ENCODE measurements at places on chromosomes 12 and 14.

GRCh38 chr12:57097554-57097835 lies 8.6 kb downstream of the NAB2 start:
- no peak for DNase-seq

DNA sequence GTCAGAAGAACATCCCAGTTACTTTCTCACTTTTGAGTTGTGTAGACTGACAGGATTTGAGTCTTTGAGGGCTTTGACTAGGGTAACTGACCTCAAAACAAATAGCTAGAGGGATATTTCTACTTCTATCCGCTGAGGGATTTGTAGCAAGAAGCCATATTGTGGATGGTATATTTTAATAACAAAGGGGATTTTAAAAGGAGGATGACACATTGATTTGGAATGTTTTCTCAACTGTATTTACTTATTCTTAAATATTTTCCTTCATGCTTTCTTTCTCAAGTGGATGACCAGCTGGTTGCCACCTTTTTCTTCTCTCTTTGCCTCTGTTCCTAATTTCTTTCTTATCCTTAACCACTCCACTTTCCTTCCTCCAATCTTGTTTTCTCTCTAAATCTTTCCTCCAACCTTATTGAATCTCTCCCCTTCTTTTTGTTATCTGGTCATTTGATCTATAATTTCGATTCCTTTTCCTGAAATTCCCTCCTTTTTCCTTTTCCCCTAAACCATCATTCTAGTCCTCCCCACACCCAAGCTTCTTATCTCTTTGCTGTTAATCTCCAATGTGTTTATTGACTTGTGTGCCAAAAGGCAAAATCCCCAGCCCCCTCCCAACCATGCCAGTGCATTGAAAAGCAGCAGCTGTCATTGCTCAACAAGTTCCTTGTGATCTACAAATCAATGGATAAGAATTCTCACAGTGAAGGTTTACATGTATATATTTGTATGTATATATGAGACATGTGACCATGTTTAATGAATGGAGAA lies 411.6 kb downstream of the RAD51B start:
- DNase-seq = no peak

- no peak for DNase-seq
Observed at GRCh38 chr12:131673888-131674257, 37.0 kb upstream of the SFSWAP start.

- peak; percentile 84 for DNase-seq
Observed at GRCh38 chr12:132444957-132445883, 44.7 kb upstream of the FBRSL1 start.

DNA sequence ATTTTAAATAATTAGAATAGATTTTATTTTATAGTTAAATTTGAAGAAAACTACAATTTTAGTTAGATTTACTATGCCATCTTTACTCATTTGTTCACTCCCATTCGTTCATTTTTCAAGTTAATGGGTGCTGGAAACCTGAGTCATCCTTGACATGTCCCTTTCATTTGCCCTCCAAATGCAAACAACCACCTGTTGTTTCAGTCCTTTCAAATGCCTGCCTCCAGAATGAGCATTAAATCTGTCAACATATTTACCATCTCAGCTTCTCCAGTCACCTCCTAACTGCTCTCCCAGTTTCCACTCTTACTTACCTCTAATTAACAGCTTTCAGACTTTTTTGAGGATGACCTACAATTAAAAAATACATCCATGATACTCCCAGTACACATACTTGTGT lies 375.5 kb downstream of the RAD51B start:
- no peak for DNase-seq

DNA sequence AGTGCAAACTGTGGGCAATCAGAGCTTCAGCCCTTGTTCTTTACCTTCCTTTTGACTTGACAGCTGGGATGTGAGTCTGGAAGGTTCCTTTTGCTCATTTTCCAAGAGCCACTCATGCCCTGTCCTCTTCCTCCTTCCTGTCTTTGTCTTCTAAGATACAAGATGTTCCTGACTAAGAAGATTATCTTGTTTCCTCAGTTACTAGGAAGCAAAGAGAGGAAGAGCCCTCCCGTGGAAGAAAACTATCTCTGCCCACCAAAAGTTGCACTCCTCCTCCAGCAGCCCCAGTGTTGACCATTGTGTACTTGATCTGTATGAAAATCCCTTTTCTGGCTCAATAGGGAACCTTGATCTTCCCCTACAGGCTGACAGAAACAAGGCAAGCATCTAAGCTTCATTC lies 138.0 kb downstream of the C12orf75 start:
- no peak for DNase-seq

DNA sequence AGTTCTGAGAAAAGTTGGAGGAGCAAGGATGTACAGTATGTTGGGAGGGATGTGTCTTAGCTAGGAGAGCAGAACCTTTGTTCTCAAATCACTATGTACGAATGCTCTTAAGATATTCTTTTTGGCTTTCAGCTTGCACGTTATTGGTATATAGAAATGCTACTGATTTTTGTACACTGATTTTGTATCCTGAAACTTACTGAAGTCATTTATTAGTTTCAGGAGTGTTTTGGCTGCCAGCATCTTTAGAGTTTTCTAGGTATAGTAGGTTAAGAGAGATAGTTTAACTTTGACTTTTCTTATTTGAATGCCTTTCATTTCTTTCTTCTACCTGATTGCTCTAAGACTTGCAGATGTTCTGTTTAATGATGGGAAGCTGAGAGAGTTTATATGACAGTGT lies 442.8 kb upstream of the FBXO33 start:
- no peak for DNase-seq

GRCh38 chr12:6684609-6685008 lies 4.6 kb downstream of the ZNF384 start:
- peak; percentile 39 for DNase-seq

DNA sequence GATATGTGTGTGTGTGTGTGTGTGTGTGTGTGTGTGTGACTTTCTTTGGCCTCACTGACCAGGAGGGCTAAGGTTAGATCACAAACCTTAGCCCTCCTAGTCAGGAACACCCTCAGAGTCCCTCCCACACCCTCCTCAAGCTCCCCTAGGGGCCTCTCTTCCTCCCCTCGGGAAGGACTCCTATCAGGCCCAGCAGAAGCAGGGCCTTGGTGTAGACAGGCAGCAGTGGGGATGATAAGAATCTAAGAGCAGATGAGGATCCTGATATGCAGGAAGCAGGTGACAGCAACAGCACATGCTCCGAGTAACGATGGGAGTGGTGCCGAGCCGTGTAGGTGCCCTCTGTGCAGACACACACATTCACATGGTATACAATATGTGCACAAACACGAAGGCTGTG lies 20.7 kb downstream of the PLEK2 start:
- no peak for DNase-seq

DNA sequence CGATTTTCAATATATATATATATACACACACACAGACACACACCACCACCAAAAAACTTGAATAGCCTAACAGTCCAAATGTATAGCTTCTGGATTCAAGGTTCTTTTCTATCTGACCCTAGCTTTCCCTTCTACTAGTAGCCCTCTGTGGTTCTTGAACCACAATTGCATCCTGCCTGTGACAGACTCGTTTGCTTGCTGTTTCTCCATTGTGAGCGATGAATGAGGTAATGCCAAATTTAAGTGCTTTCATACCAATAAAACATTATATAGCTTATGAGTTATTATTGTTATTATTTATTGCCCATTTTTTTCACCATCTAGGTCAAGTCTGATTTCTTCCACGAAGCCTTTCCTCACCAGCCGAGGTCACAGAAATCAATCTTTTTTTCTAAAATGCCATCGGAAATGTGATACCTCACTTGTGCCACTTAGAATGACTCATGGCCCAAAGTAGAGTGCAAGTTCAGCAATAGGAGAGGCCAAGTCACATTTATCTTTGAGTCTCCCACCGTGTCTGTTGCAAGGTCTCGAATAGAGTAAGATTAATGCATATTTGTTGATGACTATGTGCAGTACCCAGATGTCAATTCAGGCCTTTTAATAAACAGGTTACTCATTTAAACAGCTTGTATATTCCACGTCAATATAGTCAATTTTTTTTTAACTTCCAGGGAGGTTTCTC lies 1015.8 kb upstream of the SEL1L start:
- no peak for DNase-seq

DNA sequence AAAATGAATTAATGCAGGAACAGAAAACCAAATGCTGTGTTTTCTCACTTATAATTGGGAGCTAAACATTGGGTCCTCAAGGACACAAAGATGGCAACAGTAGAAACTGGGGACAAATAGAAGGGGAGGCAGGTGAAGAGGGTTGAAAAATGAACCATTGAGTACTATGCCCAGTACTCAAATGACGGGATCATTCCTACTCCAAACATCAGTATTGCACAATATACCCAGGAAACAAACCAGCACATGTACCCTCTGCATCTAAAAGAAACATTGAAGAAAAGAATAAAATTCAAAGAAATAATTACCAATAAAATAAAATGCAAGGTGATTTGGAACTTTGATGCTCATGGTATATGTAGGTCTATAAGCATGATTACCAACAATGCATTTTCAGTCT lies 110.8 kb downstream of the LMO3 start:
- DNase-seq = no peak

- no peak for DNase-seq
Observed at GRCh38 chr12:108720757-108721514, 10.4 kb downstream of the CORO1C start.

GRCh38 chr14:32491416-32492016 lies 162.4 kb downstream of the AKAP6 start:
- DNase-seq = no peak

GRCh38 chr14:86057018-86057667 lies 527.2 kb downstream of the FLRT2 start:
- DNase-seq = peak; percentile 14

- DNase-seq = no peak
Observed at GRCh38 chr12:109121346-109121880, 5.0 kb downstream of the ACACB start.

DNA sequence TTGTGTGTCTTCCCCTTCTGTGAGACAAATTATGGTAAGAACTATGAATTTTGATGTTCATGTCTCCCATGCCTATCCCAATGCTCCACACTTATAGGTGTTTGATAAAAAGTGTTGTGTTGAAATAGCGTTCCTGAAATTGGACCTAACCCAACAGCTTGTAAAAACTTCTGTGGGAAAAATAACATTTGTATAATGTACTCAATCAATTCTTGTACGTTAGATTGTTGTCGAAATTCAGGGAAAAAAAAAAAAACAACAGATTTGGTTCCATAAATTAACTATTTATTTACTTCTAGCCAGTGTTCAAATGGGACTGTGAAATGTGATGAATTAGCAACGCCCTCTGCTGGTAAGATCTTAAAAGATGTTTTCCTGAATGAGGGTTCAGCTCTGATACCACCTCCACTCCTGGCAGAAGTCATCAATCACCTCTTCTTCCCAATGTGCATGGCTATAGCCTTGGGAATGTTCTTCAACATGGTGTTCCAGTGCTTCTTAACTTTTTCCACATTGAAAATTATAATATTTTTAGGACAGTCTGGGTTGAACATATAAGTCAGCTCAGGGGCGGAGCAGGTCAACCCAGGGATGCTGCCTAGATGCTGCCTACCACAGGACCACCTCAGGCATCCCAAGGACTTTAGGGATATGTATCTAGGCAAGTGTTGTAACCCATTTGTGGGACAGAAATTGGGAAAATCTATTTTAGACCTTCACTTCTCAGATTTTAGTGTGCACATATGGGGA lies 170.6 kb downstream of the OTOGL start:
- no peak for DNase-seq

DNA sequence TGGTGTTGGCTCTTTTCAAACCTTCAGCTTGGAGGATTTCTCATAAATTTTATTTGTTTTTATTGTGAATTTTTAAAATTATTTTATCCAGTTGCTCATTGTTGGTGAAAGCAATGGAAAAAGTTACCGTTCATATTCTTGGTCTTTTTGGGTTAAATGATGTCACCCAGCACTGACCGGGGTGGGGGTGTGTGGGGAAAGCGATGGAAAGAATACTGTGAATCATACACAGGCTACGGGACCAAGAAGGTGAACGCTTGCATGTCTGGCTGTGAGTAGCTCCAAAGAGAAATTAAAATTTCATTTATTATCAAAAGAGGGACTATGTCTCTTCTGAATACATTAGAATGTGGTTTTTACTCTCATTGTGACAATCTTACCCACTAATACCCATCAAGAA lies 430.1 kb downstream of the AEBP2 start:
- no peak for DNase-seq

DNA sequence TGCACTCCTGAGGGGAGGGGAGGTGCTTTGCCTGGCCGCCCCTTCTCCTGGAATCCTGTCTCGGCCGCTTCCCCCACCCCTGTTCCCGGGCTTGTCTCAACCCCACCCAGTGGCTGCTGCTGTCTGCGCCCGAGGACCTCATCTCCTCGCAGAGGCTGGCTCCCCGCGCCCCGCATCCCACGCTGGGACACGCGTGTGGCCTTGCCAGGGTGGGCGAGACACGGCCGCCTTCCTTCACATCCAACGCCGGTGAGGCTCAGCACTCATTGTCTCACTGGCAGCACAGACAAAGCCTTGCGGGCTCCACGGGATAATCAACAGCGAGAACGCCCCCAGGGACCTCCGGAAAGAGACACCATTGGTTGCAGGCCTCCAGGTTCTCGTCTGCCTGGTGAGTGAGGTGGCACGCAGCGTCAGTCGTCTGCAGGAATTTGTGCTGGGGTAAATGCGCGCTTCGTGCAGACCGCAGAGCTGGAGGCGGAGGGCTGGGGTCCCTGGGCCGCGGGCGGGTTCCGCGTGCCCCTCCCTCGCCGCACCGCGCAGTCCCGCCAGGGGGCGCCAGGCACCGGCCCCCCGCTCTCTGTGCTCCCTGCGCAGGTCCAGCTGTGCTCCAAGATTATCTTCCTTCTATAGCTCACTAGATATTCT lies 26.8 kb downstream of the CCDC177 start:
- DNase-seq = no peak

GRCh38 chr14:92774572-92774971 lies 19.5 kb upstream of the GOLGA5 start:
- no peak for DNase-seq

- peak; percentile 99 for DNase-seq
Observed at GRCh38 chr12:108731866-108732461, 646 bp upstream of the CORO1C start.

GRCh38 chr12:2039034-2039433 lies 13.8 kb upstream of the CACNA1C start:
- DNase-seq = no peak

- no peak for DNase-seq
Observed at GRCh38 chr14:64841772-64842750, 37.6 kb downstream of the SPTB start.

GRCh38 chr12:42921741-42922504 lies 332.4 kb upstream of the PRICKLE1 start:
- DNase-seq = no peak

DNA sequence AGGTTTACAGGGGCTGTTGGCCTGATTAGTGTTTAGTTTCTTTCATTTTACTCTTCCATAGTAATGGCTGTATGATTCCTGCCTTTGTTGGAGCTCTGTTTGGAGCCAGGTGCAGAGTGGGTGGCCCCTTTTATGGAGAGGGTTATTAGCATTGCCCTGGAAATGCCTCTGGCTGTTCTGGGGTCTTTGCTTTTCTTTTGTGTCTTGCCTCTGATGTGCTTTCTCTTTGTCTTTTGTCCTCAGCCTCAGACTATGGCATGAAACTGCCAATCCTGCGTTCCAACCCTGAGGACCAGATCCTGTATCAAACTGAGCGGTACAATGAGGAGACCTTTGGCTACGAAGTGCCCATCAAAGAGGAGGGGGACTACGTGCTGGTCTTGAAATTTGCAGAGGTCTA lies 6.9 kb downstream of the MLEC start:
- DNase-seq = no peak

- no peak for DNase-seq
Observed at GRCh38 chr12:18054925-18055619, 34.9 kb downstream of the RERGL start.
